Upper lobe of right lung (tissue), 1 donor: ENCODE measurements at places on chromosomes 7 and 10. TPM values are rescaled to one million over a fixed set of nuclear protein-coding genes. Genes with fewer than 3 reads are reported as not detected.

DNA sequence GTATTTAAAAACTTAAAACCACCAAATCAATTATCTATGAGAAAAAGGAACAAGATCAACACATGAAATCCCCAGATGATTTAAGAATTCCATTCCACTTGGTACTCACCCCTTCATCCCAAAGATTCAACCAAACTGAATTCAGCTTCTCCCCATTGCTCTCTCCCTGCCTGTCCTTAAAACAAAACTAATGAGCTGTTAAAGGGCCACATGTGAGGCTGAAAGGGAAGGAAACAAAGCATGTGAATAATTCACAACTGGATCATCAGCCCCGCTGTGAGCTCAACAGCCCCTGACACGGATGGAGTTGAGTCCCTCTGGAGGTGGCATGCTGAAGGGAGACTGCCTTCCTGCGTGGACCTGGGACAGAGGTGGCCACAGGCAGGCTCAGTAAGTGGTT is 32.9 kb downstream of the VOPP1 start:
- DNase-seq, result no peak
- no peak overlapping the region for H3K4me3 ChIP-seq
- H3K27me3 ChIP-seq, result no peaks in the 10 kb centered on the region
- H3K36me3 ChIP-seq, result no peaks in the 10 kb centered on the region
- H3K4me1 ChIP-seq, result peaks cover 29% of the 10 kb centered on the region

Gene LDB3
- total RNA-seq, result 2.5 TPM

DNA sequence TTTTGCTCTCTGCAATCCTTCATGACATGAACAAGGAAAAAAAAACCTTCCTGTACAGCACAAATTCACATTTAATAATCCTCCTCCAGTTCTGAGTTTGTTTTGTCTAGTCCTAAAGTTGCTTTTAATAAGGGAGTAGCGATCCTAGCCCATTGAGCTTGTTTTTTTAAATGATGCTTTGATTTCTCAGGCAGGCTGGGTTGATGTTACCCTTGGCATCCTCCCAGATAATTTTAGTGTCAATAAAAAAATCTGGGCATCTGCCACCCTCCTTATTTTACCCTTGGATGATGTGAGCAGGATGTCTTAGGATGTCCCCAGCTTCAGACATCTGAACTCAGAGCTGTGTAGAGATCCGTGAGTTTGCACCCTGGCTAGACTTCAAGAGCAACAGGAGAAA is 33.9 kb upstream of the PROSER2 start:
- no peaks in the 10 kb centered on the region for H3K27me3 ChIP-seq
- no peaks in the 10 kb centered on the region for H3K4me1 ChIP-seq
- H3K27ac ChIP-seq, result no peak overlapping the region
- no peak for DNase-seq
- H3K36me3 ChIP-seq, result no peaks in the 10 kb centered on the region

- no peaks in the 10 kb centered on the region for H3K36me3 ChIP-seq
- no peaks in the 10 kb centered on the region for H3K4me1 ChIP-seq
- H3K27me3 ChIP-seq, result no peaks in the 10 kb centered on the region
Measured at GRCh38 chr7:9148687-9149086, 715.3 kb downstream of the NXPH1 start.

- H3K27ac ChIP-seq, result no peak overlapping the region
- H3K4me3 ChIP-seq, result no peak overlapping the region
- H3K27me3 ChIP-seq, result peaks cover 4% of the 10 kb centered on the region
- DNase-seq, result no peak
- H3K4me1 ChIP-seq, result no peaks in the 10 kb centered on the region
Measured at GRCh38 chr7:155274633-155275355, 22.9 kb upstream of the INSIG1 start.

- peak; percentile 95 for DNase-seq
- H3K4me1 ChIP-seq, result peaks cover 4% of the 10 kb centered on the region
- H3K27me3 ChIP-seq, result no peaks in the 10 kb centered on the region
Measured at GRCh38 chr7:100837099-100837836, 9.9 kb upstream of the EPHB4 start.

DNA sequence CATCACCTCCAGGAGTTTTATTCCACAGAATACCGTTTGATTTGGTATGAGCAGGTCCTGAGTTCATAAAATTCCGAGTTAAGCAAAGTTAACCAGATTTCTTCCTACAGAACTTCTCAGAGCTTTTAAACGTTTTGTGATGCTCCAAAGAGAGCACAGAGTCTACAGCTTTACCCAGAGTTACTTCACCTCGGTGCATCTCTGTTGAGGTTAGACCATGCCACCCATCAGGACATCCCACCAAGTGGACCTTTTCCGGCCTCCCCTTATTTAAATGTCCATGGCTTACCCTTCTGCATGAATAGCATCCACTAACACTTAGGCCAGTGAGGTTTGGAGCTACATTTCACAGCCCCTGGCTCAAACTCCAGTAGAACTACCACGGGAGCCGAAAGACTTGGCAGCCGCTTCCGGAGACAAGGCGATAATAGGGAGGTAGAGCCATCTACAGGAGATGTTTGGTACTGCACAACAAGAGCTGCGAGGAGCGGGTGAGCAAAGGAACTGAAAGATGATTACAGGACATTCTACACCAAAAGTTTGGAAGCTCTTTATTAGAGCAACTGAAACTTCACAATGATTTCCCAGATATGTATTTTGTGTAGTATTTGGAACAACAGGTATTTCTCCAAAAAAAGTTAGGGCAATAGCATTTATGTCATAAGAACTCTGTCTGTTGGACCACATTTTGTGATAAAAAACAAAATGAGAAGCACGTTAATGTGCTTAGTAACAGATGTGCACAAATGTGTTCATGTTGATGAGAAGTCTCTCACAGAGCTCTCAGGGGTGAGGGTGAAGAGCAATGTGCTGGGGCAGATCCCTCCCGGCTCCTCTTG is 174.7 kb downstream of the HERPUD2 start:
- H3K27ac ChIP-seq, result no peak overlapping the region
- DNase-seq, result peak; percentile 73
- H3K27me3 ChIP-seq, result peaks cover 6% of the 10 kb centered on the region
- no peaks in the 10 kb centered on the region for H3K4me1 ChIP-seq
- no peaks in the 10 kb centered on the region for H3K36me3 ChIP-seq

Gene ARHGAP21
- 85.0 TPM for total RNA-seq

GRCh38 chr10:75103881-75104686 is 7.4 kb upstream of the SAMD8 start:
- H3K36me3 ChIP-seq, result no peaks in the 10 kb centered on the region
- H3K27ac ChIP-seq, result no peak overlapping the region
- no peak overlapping the region for H3K4me3 ChIP-seq
- DNase-seq, result no peak
- peaks cover 6% of the 10 kb centered on the region for H3K4me1 ChIP-seq

GRCh38 chr7:17396692-17397091 is 98.2 kb downstream of the AHR start:
- no peaks in the 10 kb centered on the region for H3K36me3 ChIP-seq
- H3K27me3 ChIP-seq, result no peaks in the 10 kb centered on the region
- no peak for DNase-seq
- H3K27ac ChIP-seq, result no peak overlapping the region
- no peak overlapping the region for H3K4me3 ChIP-seq
- H3K4me1 ChIP-seq, result no peaks in the 10 kb centered on the region
